CD4-positive, alpha-beta T cell treated with Interleukin-21 for 1 hour (primary cell): ENCODE measurements at places on chromosomes 12 and 14.

DNA sequence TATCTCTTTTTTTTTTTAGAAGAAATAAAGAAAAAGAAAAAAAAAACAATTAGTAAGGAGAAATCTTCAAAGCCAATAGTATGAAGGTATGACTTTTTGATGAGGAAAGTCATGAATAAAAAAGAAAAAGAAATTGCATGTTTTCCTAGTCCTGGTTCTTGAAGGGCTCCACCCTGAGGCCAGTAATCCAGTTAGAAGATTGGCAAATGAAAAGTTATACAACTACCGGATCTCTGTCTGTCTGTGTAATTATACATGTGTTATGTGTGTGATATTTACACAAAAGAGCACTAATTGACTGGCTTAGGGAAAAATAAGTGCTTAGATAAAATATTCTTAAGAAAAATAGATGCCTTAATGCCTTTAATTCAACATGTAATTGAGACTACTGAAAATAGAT lies 28.4 kb downstream of the SDR9C7 start:
- DNase-seq = no peak

- peak; percentile 55 for DNase-seq
Observed at GRCh38 chr14:59507063-59507751, 22.9 kb downstream of the JKAMP start.

DNA sequence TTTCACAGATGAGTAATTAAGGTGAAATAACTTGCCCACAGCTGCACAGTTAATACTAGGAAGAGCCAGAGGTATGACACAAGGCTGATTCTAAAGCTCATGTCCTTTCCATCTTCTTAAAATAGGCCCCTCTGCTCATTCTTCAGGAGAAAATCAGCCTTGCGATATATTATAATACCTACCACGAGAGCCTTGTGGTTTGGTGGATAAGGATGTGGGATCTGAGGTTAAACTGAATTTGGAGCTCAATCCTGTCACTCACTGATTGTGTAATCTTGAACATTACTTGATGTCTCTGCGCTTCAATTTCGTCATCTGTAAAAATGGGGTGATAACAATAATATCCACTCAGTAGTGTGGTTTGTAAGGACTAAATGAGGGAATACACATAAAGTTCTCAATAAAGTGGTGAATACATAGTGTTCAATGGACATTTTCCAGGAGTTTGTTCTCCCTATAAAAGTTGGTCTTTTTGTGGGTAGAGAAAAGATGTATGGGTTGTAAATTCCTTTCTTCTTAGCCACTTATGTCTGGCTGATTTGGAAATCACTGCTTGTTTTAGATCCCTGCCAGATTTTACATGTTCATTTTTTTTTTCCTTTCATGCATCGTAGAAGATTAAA lies 25.1 kb upstream of the ATP2B1 start:
- peak; percentile 32 for DNase-seq

DNA sequence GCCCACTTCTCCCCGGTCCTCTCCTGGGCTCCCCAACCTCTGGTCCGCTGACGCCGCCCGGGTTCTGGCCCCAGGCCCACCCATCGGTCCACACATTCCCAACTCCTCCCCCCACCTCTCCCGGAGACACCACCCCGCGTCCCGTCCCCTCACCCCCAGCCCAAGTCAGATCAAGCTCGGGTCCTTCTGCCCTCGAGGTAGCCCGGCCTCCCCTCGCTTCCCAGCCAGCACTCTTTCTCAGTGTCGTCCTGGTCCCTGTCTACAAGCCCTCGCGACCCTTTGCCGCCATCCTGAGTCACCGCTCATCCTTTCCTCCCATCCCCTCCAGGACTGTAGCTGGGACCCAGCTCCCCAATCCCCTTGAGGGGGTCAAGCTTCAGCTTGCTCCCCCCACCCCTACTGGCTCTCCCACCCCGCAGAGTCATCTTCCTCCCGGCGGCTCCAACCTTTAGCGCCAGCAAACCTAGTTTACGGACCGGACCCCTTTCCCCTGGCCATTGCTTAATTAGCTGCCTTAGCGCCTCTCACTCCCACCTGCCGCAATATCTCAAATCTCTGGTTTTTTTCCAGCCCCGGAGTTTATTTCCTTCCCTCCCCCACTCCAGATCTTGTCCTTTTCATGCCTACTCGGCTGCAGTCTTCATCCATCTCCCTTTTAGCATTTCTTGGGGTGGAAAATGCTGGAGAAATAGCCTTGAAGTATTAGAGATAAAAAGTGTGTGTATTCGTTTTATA lies 1.1 kb downstream of the PPP4R4 start:
- no peak for DNase-seq

GRCh38 chr12:132729541-132730320 lies 19.1 kb downstream of the PGAM5 start:
- no peak for DNase-seq

- no peak for DNase-seq
Observed at GRCh38 chr14:95472819-95473251, 43.6 kb downstream of the SYNE3 start.

- DNase-seq = no peak
Observed at GRCh38 chr14:92540472-92541048, 27.0 kb downstream of the RIN3 start.

GRCh38 chr12:67519484-67520433 lies 128.8 kb upstream of the DYRK2 start:
- DNase-seq = no peak

DNA sequence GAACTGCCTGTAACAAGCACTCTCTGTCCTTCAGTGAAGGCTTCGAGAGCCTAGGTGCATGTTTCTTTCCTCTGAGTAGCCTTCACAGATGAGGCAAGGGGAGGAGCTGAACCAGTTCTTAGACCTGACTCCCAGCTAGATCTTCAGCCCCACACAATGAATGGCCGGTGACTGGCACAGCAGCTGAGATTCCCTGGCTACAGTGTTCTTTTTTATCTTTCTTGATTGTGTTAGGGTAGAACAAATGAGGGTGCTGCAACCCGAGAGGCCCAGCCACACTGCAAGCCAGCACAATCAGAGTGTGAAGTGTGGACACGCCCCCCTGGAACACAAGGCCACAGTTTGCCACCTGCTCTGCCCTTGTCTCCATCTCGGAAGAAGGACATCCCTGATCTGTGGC lies 19.1 kb upstream of the COL2A1 start:
- no peak for DNase-seq

DNA sequence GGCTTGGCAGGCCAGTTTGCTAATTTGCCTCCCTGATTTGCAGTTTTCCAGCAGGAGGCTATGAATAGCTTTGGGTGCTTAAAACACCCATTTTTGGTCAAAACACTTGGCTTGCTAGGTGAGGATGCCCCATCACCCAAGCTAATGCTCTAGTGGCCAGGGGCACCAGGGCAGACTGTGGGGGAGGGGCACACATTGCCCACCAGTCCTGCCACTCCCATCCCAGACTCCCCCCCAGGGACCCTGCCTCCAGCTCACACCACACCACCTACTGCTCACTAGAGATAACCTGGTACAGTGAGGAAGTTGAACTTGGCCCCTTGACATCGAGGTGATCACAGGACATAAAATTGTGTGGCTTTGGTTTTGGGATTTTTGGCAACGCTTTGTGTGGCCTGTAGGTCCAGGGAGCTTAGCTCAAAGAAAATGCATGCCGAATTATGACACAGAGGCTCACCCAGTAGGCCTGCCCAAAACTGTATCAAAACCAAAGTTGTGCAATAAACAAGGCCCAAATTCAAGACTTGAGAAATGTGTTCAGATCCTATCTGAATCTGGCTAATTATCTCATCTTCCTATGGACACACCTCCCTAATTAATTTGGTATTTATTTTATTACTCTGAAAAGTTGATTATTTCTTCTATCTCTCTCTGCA lies 4.3 kb downstream of the NUAK1 start:
- no peak for DNase-seq

GRCh38 chr12:65280306-65280705 lies 1.8 kb downstream of the MSRB3 start:
- no peak for DNase-seq

GRCh38 chr14:93970585-93970964 lies 5.8 kb downstream of the ASB2 start:
- DNase-seq = peak; percentile 81

DNA sequence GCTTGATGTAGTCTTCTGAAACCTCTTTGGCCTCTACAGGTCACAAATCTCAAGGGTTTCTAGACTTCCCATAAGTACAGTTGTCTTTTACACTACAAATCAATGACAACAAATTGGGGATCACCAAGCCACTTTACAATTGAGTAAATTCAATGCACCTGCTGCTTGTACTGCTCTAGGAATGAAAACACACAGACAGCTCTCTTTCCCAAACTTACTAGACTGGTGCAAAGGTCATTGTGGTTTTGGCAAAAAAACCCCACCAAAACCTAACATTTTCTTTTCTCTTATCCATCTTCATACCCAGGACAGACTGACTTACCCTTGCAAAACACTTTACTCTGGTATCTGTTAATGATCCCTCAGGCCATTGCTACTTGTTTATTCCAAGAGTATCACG lies 2.7 kb downstream of the M6PR start:
- no peak for DNase-seq

DNA sequence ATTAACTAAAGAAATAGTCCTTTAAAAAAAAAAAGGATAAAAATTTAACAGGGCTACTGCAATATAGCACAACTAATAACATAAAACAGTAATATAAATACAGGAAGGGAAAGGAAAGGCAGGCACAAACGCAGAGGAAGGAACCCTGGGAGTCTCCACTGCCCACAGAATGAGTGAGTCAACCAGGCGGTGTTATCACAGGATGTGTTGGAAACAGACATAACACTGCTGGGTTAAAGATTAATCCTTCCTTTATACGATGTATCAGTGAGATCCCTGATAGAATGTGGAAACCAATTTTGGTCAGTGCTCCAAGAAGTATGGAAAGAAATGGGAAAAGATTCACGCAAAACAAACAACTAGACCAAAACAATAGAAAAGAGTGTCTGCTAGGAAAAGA lies 47.9 kb downstream of the FGD6 start:
- DNase-seq = no peak

- no peak for DNase-seq
Observed at GRCh38 chr12:41528874-41529273, 340.8 kb downstream of the PDZRN4 start.

GRCh38 chr14:65850429-65851135 lies 438.1 kb downstream of the FUT8 start:
- peak; percentile 73 for DNase-seq

DNA sequence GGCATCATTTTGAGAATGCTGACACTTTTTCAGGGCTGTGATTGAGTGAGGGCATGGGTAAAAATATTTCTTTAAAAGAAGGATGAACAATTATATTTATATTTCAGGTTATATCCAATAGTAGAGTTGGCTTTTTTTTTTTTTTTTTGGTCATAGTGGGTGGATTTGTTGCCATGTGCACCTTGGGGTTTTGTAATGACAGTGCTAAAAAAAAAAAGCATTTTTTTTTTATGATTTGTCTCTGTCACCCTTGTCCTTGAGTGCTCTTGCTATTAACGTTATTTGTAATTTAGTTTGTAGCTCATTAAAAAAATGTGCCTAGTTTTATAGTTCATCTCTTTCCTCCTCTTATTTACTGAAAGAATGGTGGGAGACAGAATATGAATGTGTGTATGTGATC lies 1.4 kb upstream of the RAB5B start:
- DNase-seq = no peak

DNA sequence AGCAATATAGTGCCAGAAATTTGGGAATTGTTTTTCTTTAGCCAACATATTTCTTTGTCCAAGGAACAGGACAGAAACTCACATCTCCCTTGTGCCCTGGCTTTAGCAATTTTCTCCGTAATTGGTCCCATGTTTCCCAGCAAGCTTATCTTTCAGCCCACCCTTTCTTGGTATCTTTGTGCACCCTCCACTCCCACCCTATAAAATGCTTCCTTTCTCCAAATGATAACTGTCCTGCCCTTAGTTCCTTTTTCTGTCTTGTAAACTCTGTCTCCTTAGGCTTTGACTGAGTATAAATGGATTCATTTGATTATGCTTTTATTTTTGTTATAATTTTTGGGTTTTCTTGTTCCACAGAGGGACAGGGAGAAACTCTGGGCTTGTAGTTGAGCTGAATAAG lies 442.8 kb downstream of the ATP23 start:
- no peak for DNase-seq

DNA sequence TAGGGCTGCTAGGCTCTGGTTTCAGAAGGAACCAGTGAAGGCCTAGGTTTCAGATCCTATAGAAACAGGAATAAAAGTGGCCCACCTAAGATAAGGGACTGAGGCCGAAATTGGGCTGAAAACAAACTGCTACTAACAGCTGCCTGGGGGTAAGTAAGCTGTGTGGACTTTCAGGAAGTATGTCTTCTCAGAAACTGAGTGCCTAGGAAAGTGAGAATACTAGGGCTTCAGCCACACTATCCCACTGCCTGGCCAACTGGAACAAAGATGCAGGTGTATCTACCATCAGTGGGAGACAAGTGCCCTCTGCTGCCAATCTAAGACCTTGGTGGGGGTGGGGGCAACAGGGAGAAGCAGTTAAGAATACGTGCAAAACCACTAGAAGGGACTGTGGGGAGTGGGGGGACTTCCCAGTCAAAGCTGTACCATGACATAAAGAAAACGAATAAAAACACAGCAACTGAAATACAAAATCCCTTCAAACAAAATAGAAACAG lies 82.5 kb downstream of the MED13L start:
- peak; percentile 55 for DNase-seq

- no peak for DNase-seq
Observed at GRCh38 chr14:97625477-97625876, 828.3 kb downstream of the VRK1 start.

DNA sequence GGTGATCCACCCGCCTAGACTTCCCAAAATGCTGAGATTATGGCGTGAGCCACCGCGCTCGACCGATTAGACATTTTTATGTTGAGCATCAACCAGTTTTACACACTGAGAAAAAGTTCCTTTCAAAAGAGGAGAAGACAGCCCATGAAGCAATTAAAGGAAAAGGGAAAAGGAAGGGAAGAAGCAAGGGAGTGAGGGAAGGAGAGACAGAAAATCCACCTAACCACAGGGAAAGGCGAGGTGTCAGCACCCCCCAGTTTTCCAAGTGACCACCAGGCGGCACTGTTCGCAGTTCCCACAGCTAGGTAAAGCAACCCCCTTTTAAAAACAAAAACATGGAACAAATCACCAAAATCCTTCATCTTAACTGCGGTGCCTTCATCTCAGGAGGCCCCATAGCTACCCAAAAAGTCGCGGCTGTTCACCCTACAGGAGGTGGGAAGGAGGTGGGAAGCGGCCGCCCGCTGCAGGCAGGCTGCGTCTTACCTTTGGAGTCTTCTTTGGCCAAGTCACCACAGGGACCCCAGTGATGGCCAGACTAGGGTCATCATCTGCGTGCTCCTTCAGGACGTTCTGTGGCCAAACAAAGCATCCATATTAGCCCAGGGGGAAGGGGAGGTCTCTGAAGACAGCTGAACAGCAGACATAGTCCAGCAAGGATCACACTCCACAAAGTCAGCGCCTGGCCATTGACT lies 86.6 kb downstream of the KDM2B start:
- DNase-seq = peak; percentile 61

GRCh38 chr12:122947352-122947792 lies 18.9 kb downstream of the ABCB9 start:
- DNase-seq = no peak

GRCh38 chr12:81502912-81503695 lies 256.0 kb downstream of the PPFIA2 start:
- DNase-seq = no peak

DNA sequence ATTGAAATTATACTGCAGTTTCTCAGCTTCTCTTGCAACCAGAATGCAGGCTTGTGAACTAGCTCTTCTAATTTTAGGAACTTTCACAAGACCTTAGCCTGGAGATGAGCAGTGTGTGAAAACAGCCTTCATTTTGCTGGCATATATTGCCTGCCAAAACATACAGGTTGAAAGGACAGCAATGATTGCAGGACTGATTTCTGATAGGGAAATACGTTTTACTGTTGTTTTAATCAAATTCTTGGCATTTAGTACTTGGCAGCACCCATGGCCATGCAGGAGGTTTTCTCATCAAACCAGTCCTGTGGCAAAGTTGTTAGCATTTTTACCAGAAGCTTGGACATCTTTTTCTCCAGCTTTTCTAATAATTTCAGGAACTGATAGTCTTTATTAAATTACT lies 91.9 kb upstream of the MUCL1 start:
- no peak for DNase-seq
